ENCODE measurements at places on chromosomes 7 and 10.

GRCh38 chr7:157352516-157352915, 15.7 kb downstream of the DNAJB6 start:
- DNase-seq, result no peak

GRCh38 chr7:132393789-132394261, 182.4 kb downstream of the PLXNA4 start:
- no peak for DNase-seq

DNA sequence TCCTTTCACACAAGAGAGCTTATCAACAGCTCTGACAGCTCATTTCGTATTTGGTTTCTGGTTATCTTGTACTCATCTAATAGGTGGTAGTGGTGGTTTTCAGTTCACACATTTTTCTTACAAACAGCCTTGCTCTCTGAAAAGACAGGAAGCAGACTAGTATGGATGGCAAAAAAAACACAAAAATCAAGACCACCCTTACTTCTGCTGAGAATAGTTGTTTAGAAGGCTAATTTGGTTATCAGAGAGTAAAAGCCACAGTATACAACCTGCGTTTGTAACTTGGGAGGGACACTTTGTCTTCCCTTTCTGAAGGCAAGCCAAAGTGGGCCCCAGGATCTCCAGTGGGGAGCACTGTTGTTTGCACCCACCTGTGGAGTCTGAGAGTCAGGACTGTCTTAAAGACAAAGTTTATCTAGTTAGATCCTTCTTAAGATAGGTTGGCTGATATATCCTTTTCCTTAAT, 68.0 kb downstream of the PIP4K2A start:
- DNase-seq, result no peak

- DNase-seq, result peak; percentile 18
Observed at GRCh38 chr10:12412666-12413368, 63.5 kb downstream of the CAMK1D start.

GRCh38 chr10:97597778-97598177, 8.3 kb downstream of the C10orf62 start:
- no peak for DNase-seq

DNA sequence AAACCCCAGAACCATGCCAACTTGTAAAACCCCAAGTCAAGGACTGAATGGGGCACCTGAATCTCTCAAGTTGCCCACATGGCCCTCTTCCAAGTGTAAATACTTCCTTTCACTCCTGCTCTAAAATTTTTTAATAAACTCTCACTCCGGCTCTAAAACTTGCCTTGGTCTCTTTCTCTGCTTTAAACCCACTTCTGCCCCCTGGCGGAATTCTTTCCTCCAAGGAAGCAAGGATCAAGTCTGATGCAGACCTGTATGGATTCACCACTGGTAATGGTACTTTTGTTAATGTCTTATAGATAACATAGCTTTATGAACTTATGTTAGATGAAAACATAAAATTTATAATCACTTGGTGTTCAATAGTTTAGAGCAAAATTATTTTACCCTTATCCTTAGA, 33.8 kb downstream of the SLC16A9 start:
- no peak for DNase-seq

DNA sequence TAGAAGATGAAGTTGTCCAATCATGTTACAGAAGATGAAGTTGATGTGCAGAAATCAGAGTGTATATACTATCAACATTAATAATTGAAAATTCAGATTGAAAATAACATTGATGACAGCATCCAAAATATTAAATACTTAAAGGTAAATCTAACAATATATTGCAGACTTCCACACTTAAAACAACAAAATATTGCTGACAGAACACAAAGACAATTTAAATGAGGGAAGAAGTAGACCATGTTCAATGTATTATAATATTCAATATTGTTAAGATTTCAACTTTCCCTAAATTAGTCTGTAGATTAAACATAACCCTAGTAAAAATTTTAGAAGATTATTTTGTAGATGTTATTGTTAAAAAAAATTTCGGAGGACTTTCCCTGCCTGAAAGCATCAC, 151.9 kb downstream of the PON1 start:
- no peak for DNase-seq

DNA sequence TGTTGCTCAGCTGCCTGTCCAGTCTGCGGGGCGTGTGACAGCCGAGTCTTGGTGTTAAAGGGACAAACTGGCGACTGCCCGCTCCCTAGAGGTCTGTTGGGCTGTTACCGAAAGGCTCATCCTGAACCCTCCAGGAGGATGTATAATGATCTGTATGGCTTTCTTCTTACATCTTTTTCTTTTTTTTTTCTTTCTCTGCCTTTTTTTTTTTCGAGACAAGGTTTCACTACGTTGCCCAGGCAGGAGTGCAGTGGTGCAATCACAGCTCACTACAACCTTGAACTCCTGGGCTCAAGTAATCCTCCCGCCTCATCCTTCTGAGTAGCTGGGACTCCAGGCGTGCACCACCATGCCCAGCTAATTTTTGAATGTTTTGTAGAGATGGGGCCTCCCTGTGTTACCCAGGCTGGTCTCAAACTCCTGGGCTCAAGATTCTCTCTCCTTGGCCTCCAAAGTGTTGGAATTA, 857 bp downstream of the INTS15 start:
- no peak for DNase-seq

DNA sequence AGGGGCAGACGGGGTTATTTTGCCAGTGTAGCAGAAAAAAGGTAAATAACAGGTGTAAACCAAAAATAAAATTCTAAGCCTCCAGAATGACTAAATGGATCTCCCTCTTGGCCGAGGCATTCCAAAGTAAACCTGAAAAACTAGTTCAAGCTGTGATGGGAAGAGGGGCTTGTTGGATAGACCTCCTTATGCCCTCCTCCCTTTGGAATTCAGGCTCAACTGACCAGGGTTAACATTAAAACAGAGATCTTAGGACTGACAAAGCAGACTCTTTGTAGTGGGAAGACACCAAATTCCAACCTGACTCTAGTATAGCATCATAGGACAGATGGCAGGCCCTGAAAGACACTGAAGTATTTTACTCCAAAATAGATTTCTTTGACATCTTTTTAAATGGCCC, 113.8 kb upstream of the ITGB1 start:
- DNase-seq, result no peak

- no peak for DNase-seq
Observed at GRCh38 chr7:98458090-98458875, 57.4 kb upstream of the BAIAP2L1 start.

GRCh38 chr7:107304636-107305035, 135.8 kb downstream of the HBP1 start:
- DNase-seq, result no peak

- DNase-seq, result no peak
Observed at GRCh38 chr10:62467527-62467926, 93.4 kb downstream of the ZNF365 start.

- DNase-seq, result no peak
Observed at GRCh38 chr10:29151005-29151404, 137.9 kb upstream of the LYZL1 start.

- no peak for DNase-seq
Observed at GRCh38 chr10:117531371-117532002, 11.1 kb upstream of the EMX2 start.

GRCh38 chr10:5076615-5077014, 17.6 kb upstream of the AKR1C3 start:
- DNase-seq, result no peak

GRCh38 chr7:23894892-23895569, 185.0 kb downstream of the STK31 start:
- no peak for DNase-seq

DNA sequence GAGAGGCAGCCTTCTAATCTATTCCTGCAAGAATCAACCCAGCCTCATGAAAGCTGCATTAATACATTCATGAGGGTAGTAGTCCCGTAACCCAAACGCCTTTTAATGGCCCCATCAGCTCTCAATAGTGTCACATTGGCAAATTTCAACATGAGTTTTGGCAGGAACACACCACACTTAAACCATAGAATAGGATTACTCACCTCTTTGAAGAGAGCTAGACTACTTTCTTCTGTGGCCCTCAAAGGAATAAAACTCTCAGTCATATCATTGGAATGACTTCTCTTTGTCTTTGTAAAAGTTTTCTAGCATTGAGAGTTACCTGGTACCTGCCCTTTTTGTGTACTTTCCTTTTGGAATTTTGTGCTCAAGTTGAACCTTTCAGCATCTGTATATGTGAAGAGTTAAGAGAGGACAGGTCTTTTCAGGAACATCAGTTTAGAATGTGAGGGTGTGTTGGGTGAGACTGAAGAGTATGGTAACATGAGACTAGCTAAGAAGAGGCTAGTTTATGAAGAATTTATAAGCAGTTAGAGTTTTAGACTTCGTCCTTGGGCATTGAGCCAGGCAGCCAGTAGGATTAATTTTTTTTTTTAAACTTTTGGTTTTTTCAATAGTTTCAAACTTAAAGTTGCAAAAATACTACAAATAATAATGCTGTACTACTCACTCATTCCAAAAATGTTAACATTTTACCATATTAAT, 92.6 kb downstream of the MLLT10 start:
- no peak for DNase-seq

DNA sequence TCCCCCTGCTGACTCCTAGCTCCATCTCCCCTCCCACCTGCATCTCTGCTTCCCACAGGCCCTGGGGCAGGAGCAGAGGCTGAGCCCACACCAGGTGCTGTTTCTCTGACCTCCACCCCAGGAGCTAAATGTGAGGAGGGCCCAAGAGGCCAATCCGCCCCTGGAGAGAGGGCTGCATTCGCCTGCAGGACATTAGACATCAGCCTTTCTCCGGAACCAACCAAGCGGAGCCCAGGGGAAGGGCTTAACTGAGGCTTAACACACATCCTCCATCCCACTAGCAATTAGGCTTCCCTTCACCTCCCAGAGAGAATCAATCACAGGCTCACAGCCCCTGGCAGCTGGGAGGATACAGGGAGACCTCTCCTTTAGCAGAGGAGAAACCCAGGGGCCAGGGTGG, 50.5 kb downstream of the SH3PXD2A start:
- no peak for DNase-seq

GRCh38 chr7:40622941-40623501, 488.2 kb downstream of the SUGCT start:
- no peak for DNase-seq

- no peak for DNase-seq
Observed at GRCh38 chr10:110860576-110861241, 11.0 kb upstream of the PDCD4 start.

DNA sequence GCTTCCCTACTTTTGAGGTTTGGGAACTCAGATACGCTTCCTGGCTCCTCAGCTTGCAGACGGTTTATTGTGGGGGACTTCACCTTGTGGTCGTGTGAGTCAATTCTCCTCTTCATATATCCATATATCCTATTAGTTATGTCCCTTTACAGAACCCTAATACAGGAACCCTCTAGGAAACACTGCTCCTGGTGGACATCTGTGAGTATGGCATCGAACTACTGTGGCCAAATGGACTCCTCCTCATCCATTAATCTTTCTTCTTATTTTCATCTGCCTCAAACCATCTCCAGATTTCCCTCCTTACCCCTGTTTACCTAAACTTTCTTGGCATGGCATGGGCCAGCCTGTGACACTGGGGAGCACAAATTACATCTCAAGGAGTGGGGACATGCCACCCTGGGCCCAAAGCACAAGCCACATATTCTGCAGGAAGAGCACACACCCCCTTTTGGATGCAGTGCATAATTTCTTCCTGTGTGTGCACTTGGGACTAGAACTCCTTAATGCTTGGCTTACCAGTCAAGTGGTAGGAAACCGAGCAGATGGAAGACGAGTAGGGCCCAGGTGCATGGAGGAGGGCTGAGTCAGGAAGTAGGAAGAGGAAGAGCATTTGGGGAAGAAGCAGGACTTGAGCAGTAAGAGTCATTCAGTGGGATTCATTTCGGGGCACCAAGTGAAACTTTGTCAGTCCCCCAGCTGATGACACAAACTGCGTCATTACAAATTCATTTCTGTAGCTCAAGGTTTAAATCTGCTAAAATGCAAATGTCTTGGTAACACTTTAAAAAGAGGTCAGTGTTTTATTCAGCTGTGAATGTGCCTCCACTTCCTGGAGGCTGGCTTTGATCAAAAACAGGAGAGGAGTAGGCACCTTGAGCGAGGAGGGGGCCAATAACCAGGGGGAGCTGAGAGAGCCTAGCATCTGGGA, 80.8 kb upstream of the PLXNA4 start:
- no peak for DNase-seq

DNA sequence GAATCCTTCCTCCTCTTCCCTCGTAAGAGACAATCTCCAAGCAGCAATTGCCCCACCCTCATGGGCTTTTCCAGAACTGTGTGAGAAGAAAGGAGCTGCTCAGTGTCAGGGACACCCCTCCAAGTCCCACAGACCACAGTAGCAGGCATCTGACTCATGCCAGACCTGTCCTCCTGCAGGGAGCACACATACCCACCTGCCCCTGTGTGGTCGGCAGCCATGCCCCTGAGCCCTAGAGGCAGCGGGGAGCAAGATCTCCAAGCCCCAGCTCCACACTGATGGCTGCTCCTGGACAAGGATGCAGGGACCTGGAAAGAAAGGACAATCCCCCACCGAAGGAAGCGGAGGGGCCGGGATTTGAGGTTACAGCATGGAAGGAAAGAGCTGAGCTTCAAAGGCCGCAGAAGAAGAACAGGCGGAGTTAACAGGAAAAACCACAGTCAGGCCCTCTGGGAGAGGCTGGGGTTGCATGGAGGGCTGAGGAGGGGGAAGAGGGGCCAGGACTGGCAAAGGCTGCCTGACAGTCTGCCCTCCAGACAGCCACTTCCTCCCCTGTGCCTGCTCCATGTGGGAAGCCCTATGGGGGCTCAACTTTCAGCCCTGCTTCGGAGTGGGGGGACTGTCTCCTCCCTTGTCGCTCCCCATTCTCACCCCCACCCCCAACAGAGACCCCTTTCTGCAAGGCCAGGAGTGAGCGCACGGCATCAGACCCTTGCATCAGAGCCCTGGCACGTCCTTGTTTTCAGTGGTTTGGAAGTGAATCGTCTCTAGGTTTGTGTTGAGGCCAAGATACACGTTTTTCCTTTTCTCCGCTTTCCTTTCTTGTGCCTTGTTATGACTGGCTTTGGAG, 46.8 kb downstream of the ASB13 start:
- DNase-seq, result no peak

DNA sequence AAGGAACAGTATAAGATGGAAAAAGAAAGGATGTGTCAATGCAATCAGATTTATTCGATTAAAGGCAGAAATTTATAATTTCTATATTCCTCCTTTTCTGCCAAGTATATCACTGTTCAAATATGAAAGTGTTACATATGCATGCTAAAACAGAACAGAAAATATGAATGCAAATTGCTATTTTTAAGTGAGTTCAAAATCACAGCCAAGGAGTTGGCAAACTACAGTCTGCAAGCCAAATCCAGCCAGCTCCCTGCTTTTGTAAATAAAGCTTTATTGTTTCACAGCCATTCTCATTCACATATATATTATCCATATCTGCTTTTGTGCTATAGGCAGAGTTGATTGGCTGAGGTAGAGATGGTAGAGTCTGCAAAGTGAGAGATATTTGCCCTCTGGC, 747.2 kb downstream of the ANKRD7 start:
- no peak for DNase-seq

DNA sequence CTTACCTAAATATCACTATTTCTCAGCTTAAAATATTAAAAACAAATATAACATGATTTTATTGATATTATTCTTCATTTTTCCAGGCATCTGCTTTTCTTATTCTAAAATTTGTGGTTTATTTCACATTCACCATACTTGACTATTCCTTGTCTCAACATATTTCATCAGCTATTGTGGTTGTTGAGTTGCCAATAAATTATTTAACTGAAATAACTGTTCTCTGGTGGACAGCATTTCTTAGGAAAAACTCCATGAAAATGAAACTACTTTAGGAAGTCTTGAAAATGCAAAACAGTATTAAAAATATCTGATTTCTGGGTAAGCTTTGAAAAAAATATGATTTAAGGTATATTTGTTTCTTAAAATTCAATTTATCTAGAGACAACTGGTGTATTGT, 122.9 kb upstream of the SEMA3A start:
- no peak for DNase-seq

- DNase-seq, result no peak
Observed at GRCh38 chr7:10977113-10977512, 3.4 kb downstream of the PHF14 start.

GRCh38 chr10:99682752-99683151, 23.4 kb downstream of the ENTPD7 start:
- DNase-seq, result no peak
